ENCODE measurements at places on chromosomes 16 and 17.

- no peak for DNase-seq
These were observed 20.1 kb downstream of the GPRC5B start for GRCh38 chr16:19864566-19864965.

DNA sequence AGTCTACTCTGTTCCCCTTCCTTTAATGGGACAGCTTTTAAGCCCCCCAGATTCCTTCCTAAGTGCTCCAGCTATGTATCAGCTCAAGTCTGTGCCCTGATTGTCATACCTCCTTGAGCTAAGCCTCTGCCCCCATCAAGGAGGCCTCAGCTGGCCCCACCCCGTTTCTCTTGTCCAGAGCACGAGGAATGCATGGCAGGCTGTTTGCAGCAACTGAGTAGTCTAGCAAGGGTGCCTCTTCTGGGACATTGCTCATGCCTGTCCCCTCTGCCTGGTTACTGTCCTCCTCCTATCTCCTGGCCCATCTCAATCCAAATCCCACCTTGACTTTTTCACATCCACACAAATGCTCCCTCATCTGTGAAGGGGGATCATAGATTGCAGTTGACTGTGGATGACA, 27.8 kb upstream of the TMEM220 start:
- no peak for DNase-seq

DNA sequence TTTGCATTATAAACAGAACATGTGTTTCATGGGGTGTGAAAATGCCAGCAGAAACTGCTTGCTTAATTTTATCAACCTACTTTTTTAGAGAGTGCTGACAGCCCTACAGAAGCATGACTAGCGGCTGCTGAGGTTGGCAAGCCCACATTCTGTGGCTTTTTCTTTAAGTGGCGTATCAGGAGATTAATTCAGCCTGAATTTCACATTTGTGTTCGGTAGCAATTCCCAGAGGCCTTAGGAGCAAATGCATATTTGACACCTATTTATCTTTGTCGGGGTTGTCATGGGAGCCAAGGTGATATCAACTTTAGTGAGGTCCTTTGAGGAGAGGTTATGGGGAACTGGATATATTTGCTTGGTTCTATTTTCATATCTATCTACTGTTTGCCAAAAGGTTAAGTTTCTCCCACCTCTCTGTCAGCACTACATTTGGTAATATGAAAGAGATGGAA, 140.9 kb downstream of the KCNJ2 start:
- DNase-seq: no peak

- no peak for DNase-seq
These were observed 6.8 kb upstream of the CCL3L1 start for GRCh38 chr17:36203335-36203734.

DNA sequence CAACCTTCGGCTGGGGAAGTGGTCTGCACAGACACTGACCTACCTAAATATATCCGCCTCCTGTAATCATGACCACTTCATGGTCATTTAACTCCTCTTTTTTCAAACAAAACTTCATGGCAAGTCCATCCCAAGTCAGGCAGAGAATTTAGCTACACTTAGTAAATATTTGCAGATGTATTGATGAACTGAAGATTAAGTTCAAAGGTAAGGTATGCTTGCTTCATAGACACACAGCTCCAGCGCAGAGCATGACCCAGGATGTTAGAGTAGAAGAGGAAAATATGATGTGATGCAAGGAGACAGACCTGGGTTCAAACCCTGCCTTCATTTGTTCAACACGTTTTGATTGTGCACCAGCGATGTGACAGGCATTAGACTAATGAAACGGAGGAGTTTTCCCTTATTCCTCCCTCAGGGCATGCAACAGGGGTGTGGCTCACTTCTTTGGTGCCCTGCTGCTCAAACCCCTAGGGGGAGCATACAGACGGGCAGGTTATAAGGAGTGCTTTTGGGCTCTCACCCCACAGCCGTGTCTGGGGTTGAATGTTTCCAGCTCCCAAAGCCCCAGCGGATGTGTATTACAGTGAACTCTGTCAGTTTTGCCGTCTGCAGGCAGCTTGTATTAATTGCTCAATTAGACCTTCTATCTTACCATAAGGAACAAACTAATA, 23.9 kb upstream of the CLEC3A start:
- DNase-seq: no peak

GRCh38 chr16:54341892-54342776, 55.5 kb upstream of the IRX3 start:
- no peak for DNase-seq

DNA sequence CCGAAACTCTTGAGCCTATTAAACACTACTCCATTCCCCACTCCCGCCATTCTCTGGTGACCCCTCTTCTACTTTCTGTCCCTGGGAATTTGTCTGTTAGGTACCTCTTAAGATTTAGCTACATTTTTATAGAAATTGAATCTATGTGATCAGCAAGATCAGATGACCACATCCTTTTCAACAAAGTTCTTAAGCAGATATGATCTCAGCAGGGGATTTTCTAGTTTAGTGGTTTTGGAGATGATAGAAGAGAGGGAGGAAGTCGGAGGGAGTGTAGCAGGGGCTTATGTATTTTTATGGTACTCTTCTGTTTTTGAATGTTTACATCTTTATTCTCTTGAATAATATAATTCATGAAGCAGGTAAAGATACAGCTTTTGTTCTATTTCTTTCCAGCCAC, 40.8 kb downstream of the RPA1 start:
- no peak for DNase-seq

DNA sequence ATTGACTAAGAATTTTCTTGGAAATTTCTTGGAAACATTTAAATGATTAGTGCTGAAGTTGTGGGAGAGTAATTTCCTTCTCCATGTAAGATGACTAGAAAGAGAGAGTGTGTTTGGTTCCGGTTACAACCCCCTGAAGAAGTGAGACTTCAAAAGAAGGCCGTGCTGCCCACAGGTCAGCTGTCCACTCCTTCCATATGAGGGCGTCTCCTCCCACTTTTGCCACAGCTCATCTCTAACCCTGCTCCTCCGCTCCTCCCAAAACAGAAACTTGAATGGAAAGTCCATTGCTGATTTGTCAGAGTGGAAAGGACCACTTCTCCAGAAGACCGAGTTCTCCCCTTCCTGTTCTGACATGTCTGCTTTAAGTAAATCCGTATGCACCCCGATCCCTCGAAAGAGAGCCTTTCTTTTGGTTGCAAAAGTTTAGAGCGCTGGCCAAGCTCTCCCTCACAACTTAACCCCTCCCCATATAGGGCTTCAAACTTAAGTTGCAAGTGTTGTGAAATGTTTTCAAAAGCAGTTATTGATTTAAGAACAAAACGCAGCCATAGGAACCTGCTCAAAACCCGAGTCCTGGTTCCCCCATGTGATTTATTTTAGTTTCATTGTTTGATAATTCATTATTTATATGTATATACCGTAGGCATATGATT, 129.5 kb downstream of the SOCS1 start:
- no peak for DNase-seq

DNA sequence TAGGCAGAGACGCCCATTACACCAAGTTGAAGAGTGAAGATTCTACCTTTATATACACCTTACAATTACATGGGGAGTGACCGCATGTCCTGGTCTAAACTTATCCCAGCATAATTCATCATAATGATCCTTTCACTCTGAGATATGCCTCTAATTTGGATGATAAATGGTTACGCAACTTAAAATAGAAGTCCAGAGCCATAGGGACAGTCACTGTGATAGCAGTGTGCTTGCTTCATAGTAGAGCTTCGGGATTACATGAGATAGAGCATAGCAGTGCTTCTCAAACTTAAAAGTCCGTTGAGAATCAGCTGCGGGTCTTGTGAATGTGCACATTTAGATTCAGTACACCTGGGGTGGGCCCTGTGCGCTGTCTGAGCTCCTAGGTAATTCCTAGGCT, 16.9 kb downstream of the USP10 start:
- DNase-seq: no peak

- no peak for DNase-seq
These were observed 3.7 kb upstream of the LYZL6 start for GRCh38 chr17:35947156-35947585.
